SJSA1 (cell line): ENCODE measurements at places on chromosomes 3 and 15.

- no peak for DNase-seq
Measured at GRCh38 chr3:122975163-122975923, 52.2 kb downstream of the SEMA5B start.

- DNase-seq: no peak
Measured at GRCh38 chr3:89297199-89297598, 189.8 kb downstream of the EPHA3 start.

- no peak for DNase-seq
Measured at GRCh38 chr3:42345811-42346210, 64.6 kb downstream of the LYZL4 start.

DNA sequence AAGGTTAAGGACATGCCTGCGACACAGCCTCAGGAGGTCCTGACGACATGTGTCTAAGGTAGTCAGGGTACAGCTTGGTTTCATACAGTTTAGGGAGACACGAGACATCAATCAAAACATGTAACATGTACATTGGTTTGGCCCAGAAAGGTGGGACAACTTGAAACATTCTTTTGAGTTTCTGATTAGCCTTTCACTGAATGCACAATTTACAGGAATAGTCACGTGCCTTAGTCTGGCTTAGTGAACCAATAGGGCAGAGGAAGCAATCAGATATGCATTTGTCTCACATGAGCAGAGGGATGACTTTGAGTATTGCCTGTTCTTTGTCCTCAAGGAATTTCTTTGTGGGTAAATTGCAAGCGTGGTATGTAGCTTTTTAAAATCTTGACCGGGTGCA lies 24.5 kb upstream of the HDAC11 start:
- no peak for DNase-seq

- DNase-seq: no peak
Measured at GRCh38 chr3:186251948-186252619, 110.0 kb downstream of the DGKG start.
